ENCODE measurements at places on chromosomes 5 and 9.

DNA sequence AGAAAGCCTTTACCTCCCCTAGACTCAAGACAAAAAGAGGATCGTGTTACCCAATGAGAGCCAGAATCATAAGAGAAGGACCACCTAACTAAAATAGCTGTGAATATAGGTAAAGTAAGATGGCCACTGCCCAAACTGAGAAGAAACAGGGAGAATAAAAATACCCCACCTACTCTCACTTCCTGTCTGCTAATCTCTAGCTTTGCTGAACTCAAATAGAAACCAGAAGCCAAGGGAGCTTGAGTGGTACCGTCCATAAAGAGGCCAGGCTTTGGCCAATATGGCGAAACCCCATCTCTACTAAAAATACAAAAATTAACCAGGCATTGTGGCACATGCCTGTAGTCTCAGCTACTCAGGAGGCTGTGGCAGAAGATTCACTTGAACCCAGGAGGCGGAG is 123.0 kb upstream of the FST start:
- no peak for DNase-seq

- no peak for DNase-seq
Observed at GRCh38 chr9:26131886-26132285, 453.6 kb upstream of the TUSC1 start.

- no peak for DNase-seq
Observed at GRCh38 chr5:135632798-135633197, 54.0 kb upstream of the CXCL14 start.

DNA sequence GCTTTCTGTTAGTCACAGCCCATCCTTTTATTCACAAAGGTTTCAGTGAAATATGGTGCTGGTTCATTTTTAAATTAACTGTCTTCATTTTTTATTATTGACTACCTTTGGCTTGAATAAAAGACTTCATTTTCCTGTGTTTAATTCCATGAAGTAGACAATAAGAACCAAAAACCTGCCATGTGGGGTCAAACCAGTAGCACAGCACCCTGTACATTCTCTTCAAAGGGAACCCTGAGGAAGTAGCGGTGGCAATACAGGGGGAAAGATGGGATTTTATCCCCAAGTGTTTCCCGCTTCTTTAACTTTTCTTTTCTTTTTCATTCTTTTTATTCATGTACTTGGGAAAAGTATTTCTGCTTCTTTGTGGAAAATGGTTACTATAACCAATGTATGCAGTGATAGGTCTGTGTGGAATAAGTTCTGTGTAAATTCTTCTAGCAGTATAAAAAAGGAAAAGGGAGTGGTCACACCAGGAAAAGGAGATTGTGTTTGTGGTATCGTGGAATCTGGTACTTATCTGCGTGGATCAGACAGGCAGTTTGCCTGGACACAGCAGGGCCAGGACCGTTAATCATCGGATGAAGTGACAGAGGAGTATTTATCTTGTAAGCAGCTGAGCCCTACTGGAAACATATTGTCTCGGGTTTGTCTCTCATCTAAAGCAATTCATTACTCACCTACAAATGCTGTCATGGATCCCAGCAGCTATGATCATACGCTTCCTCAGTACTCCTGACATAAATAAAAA is 94.2 kb downstream of the PPIC start:
- DNase-seq, result no peak

DNA sequence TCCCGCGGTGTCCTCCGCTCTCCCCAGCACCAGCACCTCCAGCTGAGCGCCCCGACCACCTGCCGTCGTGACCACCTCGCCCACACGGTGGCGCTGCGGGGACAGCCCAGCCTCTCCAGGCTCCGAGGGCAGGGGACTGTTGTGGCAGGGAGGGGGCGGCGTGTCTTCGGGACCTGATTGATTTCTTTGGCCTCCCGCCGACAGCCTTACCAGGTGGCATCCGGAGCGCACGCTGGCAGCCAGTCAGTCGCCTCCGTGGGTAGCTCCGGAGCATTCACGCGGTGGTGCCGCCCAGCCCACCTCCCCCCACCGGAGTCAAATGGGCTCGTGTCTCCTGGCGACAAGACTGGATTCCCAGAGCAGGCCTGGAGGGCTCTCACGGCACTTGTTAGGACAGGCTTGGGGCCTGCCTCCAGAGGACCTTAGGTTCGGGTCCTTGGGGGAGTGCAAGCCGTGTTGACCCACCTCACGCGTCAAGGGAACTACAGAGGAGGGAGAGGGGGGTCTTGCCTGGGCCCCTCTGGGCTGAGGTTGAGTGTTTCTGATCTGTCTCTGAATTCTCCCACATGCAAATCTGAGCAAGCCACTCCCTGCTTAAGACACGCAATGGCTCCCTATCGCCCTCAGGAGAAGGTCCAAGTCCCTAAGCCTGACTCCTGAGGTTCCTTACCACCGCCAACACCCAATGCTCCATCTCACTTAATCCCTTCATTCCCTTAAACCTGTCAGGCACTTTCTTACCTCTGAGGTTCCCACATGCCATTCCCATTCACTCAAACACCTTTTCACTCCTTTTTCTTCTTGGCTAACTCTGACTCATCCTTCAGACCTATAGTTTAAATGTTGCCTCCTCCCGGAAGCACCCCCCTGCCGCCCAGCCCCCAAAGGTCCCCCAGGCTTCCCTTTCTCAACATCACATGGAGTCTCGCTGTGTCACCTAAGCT is 51.2 kb upstream of the GGTA1 start:
- peak; percentile 52 for DNase-seq

GRCh38 chr5:96257904-96258303 is 175.1 kb downstream of the PCSK1 start:
- no peak for DNase-seq
